Chondrocyte (in vitro differentiated cells): ENCODE measurements at places on chromosomes 2 and 18. TPM values are rescaled to one million over a fixed set of nuclear protein-coding genes. Genes with fewer than 3 reads are reported as not detected.

DNA sequence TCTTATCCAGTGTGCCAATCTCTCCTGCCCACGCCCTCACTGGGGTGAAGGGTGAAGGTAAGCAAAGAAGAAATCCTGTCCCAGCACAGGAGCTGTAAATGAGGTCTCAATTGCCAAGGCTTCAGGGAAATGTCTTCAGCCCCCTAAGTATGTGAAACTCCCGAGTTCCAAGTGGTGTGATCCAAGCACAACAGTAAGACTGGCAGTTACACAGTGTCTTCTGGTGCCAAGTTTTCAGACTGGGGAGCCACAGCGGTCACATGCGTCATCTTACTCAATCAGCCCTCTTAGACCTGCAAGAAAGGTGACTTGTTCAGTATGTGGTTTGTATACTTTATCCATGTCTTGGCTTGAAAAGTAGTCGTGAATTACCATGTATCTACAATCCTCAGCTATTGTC is 55.0 kb upstream of the SPRED2 start:
- peaks cover 4% of the 10 kb centered on the region for H3K4me1 ChIP-seq
- H3K27ac ChIP-seq, result no peak overlapping the region
- H3K36me3 ChIP-seq, result no peaks in the 10 kb centered on the region
- H3K4me3 ChIP-seq, result no peak overlapping the region
- no peaks in the 10 kb centered on the region for H3K27me3 ChIP-seq
- DNase-seq, result no peak

Gene COLEC12
- 2.1 to 17.8 TPM (median 2.2 TPM) in 3 replicates for total RNA-seq

GRCh38 chr2:184540246-184540789 is 58.0 kb upstream of the ZNF804A start:
- no peaks in the 10 kb centered on the region for H3K36me3 ChIP-seq
- no peak overlapping the region for H3K4me3 ChIP-seq
- no peaks in the 10 kb centered on the region for H3K4me1 ChIP-seq
- H3K27me3 ChIP-seq, result no peaks in the 10 kb centered on the region

- no peaks in the 10 kb centered on the region for H3K4me1 ChIP-seq
- H3K4me3 ChIP-seq, result no peak overlapping the region
- H3K27me3 ChIP-seq, result no peaks in the 10 kb centered on the region
- no peak for DNase-seq
Measured at GRCh38 chr2:165933211-165933910, 20.2 kb downstream of the TTC21B start.

DNA sequence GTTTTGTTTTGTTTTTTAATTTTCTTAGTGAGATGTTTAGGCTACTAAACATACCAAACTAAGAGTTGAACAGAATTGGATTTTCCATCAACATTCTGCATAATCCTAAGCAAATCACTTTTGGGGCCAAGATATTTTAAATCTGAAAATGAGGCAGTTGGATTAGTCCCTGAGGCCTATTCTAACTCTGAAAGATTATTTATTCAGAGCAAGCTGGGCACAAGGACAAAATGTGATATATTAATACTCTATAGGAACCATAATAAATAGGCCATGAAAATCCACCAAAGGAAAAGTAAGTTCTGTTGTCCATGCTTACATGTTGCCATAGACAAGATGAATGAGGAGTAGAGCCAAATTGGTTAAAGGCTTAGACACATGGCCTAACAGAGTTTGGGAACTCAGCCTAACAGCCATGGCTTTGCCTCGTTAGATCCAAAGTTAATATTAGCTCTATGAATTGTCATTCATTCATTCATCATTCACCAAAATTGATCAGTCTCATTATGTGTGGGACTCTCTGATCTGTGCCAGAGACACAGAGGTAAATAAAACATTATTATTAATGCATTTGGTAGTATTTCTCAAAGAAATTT is 183.5 kb downstream of the SCG2 start:
- H3K27ac ChIP-seq, result peak overlapping the region; percentile 14
- no peak for DNase-seq
- no peaks in the 10 kb centered on the region for H3K27me3 ChIP-seq
- H3K36me3 ChIP-seq, result no peaks in the 10 kb centered on the region
- no peak overlapping the region for H3K4me3 ChIP-seq

Gene GKN1
- 0.37 TPM in 1 of 3 replicates, not detected in the others for total RNA-seq

DNA sequence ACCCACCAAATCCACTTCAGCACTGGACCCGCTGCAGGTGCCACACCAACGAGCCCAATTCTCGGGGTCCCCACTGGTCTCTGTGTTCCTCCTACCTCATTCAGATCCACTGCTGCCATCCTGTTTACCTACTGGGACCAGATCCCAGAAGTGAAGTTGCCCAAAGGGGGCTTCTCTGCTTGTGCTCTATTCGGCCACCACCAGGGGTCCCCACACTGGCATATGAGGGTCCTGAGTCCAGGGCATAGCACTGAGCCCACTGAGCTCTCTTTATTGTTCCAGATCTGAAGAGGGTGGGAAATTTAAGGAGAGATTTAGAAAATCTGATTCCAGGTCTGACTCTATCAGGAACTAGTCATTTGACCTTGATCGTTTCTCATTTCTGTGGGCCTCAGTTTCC is 2.4 kb downstream of the GPR45 start:
- H3K4me3 ChIP-seq, result no peak overlapping the region
- peaks cover 4% of the 10 kb centered on the region for H3K4me1 ChIP-seq
- no peaks in the 10 kb centered on the region for H3K27me3 ChIP-seq
- no peaks in the 10 kb centered on the region for H3K36me3 ChIP-seq
- no peak for DNase-seq
- H3K27ac ChIP-seq, result no peak overlapping the region

DNA sequence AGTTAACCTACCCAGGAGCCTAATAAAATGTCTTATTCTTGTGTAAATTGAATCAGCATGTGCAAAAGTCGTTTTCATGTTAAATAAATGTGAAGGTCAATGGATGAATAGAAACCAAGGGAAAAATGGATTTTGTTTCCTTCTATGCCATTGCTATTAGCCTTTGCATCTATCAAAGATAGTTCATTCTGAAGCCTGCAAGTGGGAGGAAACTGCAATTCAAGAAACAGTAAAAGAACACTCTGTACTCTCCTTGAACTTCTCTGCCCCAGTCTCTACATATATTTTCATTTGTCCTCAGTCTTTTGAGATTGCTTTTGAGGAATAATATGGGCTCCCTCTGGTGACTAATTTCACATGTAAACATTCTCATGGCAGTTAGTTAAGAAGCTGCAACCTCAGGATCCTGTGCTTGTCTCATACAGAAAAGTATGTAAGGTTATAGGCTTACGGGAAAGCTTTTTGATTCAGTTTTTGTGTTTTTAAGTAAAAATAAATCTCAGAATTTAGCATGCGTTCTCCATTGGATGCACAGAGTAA is 1590.0 kb upstream of the LRRTM1 start:
- no peak for DNase-seq
- H3K4me3 ChIP-seq, result no peak overlapping the region
- no peak overlapping the region for H3K27ac ChIP-seq
- H3K36me3 ChIP-seq, result no peaks in the 10 kb centered on the region

- H3K36me3 ChIP-seq, result peaks cover 1% of the 10 kb centered on the region
- DNase-seq, result no peak
- peaks cover 14% of the 10 kb centered on the region for H3K4me1 ChIP-seq
Measured at GRCh38 chr2:40507432-40507831, 55.5 kb upstream of the SLC8A1 start.

Gene ZSWIM2
- total RNA-seq, result not detected in 3 replicates

DNA sequence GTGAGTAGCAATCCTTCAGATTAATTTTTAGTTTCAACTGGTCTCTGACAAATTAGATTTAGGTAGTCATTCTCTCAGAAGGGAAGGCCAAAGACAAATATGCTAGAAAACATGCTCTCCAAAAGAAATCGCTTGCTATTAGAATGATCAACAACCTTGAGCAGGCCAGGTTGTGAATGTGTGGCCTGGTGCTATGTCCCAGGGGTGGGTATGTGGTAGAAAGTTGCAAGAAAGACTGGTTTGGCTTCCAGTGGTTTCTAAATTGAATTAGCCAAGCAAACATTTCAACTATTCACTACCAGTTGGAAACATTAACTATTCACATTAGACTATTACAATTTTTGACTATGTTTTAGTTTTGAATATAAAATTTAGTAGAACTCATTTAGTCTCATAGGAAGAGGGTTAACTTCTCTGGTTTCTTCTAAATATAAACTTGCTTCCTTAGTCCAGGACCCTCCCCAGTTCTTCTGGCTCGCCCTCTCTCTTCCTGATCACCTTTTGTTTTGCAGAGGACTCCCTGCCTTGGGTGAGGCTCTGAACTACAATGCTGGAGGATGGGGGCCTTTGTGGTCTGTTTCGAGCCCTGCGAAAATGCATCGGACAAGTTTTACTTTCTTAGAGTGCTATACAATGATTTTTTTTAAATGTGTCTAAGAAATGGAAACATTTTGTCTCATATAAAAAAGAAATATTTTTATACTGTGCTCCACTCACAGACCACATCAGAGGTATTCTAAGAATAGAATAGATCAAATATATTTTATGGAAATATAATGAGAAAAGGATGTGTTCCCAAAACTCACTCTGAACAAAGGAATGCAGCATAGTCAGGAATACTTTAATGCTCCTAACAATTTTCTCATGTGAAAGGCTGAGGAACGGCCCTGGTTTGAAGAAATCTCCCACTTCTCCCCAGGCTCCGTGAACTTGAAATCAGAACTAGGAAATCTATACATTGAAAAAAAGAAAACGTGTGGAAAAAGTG is 375.0 kb upstream of the ZEB2 start:
- no peak for DNase-seq
- H3K27ac ChIP-seq, result peak overlapping the region; percentile 58
- no peak overlapping the region for H3K4me3 ChIP-seq
- H3K36me3 ChIP-seq, result no peaks in the 10 kb centered on the region

DNA sequence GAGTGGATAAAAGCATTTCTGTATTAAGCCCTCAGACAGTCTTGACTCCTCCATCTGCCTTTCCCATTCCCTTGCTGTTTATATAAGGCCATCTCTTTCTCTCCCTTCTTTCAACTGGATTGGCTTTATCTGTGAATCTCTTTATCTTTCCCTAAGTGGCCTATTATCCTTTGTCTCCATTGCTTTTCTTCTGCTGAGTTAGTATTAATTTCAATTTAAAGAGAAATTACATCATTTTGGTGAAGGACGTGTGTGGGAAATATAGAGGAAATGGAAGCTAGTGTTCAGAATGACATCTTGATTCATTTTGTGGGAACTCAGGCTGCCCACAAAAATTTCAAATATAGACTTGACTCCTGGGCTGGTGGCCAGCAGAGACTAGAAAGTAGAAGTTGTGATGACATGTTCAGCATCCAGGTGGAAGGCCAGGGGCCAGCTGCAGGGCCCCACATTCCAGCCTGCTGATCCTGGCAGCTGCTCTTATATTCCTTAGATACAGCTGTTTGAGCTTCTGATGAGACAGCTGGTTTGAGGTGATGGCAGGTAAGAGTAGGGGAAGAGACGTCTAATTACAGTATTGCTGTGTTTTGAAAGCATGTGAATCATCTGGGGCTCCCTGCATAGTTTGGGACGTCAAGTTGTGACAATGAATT is 52.3 kb downstream of the DIS3L2 start:
- DNase-seq, result no peak
- peaks cover 14% of the 10 kb centered on the region for H3K4me1 ChIP-seq
- no peak overlapping the region for H3K4me3 ChIP-seq
- H3K27ac ChIP-seq, result no peak overlapping the region
- H3K36me3 ChIP-seq, result peaks cover 7% of the 10 kb centered on the region
- H3K27me3 ChIP-seq, result no peaks in the 10 kb centered on the region

DNA sequence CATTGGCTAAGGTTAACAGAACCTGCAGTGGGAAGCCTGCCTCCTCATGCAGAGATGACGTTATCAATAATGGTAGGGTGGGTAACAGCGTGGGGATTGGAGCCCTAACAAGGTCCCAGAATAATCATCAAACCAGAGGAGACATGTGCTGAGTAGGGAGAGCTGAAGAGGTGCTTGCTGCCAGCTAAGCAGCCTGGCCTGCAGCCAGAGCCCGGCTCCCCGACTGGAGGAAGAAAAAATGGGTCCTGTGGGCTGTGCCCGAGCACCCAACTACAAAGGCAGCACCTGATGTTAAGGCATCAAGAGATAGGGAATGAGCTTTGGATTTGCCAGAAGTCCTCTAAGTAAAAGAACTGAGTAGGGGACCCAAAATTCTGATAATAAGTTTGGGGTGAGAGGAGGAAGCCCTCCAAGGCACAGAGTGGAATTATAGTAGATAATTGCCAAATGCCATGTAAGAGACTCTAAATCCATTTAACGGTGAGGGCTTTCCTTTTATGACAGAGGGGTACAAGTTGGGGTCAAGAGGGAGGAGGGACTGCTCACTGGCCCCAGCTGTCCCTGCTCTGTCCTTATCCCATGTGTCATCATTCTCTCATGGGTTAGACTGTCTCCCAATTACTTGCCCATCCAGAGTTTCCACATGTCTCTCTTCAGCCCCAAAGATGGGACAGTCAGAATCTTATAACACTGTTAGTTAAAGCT is 156.1 kb downstream of the ANTXR1 start:
- DNase-seq, result no peak
- H3K27me3 ChIP-seq, result no peaks in the 10 kb centered on the region
- H3K27ac ChIP-seq, result peak overlapping the region; percentile 17
- no peak overlapping the region for H3K4me3 ChIP-seq
- peaks cover 41% of the 10 kb centered on the region for H3K36me3 ChIP-seq
- peaks cover 68% of the 10 kb centered on the region for H3K4me1 ChIP-seq

DNA sequence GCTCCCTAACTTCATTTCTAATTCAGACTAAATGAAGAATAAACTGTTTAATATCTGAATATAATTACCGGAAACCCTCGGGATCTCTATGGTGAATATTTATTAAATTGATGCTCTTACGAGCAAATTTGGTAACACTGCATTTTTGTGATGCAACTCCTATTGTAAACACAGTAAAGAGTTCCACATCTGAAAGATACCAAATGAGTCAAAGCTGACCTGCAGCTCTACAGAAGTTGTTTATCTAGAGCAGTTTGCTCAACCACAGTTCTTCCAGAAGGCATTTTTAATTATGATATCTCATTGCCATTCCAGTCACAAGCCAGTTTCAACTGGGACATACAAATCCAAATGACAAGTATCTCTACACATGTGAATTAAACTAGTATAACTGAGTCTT is 129.7 kb downstream of the PKP4 start:
- peak overlapping the region; percentile 17 for H3K27ac ChIP-seq
- no peak for DNase-seq
- H3K4me1 ChIP-seq, result peaks cover 20% of the 10 kb centered on the region
- no peak overlapping the region for H3K4me3 ChIP-seq

Gene TBR1
- not detected in 3 replicates for total RNA-seq

DNA sequence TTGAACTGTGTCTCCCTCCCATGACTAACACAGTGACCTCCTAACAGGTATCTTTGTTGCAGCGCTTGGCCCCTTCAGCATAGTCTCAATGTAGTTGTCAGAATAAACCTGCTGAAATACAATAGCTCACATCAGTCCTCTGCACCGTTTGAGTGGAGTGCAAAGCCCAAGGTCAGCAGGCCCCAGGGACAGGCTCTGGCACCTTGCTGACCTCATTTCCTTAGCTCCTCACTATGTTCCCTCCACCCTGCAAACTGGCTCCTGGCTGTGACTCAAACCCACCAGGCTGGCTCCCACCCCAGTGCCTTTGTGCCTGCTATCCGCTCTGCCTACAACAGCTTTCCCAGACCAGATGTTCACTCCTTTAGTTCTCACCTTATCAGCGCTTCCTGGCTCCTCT is 146.7 kb downstream of the LRATD1 start:
- H3K4me3 ChIP-seq, result no peak overlapping the region
- no peaks in the 10 kb centered on the region for H3K4me1 ChIP-seq
- H3K27me3 ChIP-seq, result no peaks in the 10 kb centered on the region
- no peak overlapping the region for H3K27ac ChIP-seq
- H3K36me3 ChIP-seq, result no peaks in the 10 kb centered on the region
- no peak for DNase-seq

Gene ANTXR1
- total RNA-seq, result 207 to 351 TPM (median 347 TPM) in 3 replicates

GRCh38 chr18:6561862-6562291 is 147.2 kb upstream of the L3MBTL4 start:
- peaks cover 7% of the 10 kb centered on the region for H3K4me1 ChIP-seq
- no peak for DNase-seq
- no peaks in the 10 kb centered on the region for H3K36me3 ChIP-seq

Gene TRABD2A
- 0.37 to 1.2 TPM (median 0.82 TPM) in 3 replicates for total RNA-seq
